T-cell (primary cell): ENCODE measurements at places on chromosomes 1 and 21.
A peak's percentile ranks its signal among the peaks of the same experiment; 100 is the strongest.

- DNase-seq, result no peak
These were observed 6.9 kb downstream of the PAX7 start for GRCh38 chr1:18637511-18637960.

- peak; percentile 46 for DNase-seq
These were observed 221.0 kb upstream of the CSF3R start for GRCh38 chr1:36703526-36704208.

- no peak for DNase-seq
These were observed 27.7 kb downstream of the C1QB start for GRCh38 chr1:22680726-22681125.

GRCh38 chr21:45996311-45997204, 15.0 kb downstream of the COL6A1 start:
- DNase-seq, result no peak

DNA sequence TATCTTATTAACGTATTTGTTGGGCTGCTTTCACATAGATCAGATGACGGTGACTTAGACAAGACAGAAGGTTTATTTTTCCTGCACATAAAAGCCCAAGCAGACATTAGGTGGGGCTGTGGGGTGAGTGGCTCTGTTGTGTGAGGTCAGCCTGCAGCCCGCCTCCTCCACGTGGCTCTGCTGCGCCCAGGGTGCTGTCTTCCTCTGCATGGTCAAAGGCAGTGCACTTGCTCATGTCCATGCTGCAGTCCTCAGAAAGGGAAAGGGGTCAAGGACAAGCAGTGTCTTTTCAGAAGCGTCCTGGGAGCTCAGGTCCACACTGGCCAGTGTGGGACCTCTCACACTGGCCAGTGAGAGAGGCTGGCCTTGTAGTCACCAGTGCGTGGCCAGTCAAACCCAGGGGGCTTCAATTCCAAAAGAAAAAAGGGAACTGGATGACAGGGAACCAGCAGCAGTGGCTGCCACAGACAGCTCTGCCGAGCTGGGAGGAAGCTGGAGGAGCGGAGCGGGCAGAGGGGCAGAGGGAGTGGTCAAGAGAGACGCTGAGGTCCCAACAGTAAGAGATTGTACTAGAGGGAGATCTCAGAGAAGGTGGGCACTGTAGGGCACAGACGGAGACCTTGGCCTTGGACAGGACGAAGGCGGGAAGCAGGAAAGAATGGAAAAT, 35.9 kb upstream of the SLC45A1 start:
- no peak for DNase-seq

DNA sequence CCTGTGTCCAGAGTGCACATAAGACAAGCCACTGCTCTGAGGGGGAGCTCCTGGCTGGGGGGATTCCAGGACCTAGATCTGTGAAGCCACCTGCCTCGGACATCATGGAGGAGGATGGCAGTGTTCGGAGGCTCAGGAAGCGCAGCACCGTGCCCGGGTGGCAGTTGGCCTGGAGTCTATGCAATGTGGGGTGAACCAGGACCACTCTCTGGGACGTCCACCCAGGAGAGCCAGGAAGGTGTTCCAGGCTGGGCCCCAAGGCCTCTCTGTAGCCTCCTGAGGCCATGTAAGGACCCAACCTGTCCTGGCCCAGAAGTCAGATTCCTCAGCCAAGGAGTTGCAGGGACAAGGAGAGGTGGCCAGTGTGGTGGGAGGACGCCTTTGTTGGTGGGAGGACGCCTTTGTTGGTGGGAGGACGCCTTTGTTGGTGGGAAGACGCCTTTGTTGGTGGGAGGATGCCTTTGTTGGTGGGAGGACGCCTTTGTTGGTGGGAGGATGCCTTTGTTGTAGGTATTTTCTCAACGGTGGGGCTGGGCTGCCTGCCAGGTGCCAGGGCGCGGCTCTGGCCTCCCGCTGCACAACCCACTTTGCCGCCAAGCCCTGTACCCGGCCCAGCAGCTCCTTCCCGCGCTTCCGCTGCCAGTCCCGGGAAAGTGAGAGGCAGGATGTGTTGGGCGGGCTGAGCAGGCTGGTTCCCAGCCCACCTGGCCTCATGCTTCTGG, 30.6 kb upstream of the BMP8B start:
- no peak for DNase-seq

DNA sequence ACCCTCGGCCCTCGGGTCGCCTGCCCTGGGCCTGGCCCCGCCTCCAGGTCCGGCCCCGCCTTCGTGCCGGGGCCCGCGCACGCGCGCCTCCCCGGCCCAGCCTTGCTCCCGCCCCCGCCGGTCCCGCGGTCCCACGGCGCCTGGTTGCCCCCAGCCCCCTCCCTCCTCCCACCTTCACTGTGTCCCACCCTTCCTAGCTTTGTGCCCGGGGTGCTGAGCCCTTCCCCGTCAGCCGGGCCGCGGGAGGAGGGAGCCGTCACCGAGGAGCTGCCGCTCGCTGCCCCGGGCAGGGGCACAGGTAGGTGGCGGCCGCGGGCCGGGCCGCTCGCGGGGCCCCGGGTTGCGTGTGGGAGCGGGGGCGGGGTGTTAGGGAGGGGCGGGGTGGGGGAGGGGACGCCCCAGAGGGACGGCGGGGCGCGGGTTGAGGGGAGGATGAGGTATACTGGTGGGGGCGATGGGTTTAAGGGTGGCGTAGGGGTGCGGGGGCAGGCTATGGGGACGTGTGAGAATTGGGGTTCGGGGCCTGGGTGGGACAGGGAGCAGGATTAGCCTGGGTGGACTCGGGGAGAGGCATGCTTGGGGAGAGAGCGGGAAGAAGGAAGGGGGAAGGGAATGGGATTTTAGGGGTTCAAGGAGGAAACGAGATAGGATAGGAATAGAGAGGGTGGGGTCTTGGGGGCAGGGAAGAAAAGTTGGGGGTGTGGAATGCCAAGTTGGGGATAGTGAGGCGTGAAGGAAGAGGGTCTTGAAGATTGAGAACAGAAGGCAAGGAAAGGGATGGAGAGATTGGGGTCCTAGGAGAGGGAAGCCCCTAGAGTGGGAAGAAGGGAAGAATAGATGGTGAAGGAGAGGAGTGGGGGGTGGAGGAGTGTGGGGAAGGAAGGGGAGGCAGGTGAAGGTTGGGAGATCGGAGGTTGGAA, at the start of gene LRRC42:
LRRC42 (plus strand) TSS at position 99 of the 920 bp plus-strand sequence. CDS start 5,650 bp downstream, outside the sequence.
- no peak for DNase-seq

DNA sequence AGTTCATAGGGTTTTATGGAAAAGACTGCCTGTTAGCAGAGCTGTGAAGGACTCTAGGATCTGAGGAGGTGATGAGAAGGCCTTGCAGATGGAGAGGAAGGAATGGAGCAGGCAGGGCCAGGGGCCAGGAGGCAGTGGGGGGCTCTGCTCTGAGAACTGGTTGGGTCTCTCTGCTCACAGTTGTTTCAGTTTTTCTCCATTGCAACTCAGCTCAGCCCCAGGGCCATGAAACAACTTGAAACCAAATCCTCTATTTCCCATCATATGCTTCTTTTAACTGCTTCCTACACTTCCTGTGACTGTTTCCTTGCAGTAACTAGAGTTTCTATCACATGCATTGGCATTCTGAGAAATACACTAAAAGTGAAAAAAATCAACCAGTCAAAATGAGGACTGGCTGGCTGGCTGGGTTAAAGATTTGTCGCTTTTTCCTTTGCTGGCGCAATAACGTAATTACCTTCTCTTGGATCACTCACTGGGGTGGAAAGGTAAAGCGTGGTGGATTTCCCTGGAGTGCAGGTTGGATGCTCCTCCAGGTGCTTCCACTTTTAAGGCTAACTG, 172.0 kb downstream of the CDC7 start:
- no peak for DNase-seq
